ENCODE measurements at places on chromosomes 16 and 17.

- no peak for DNase-seq
Observed at GRCh38 chr17:49370971-49371834, 9.2 kb upstream of the ZNF652 start.

DNA sequence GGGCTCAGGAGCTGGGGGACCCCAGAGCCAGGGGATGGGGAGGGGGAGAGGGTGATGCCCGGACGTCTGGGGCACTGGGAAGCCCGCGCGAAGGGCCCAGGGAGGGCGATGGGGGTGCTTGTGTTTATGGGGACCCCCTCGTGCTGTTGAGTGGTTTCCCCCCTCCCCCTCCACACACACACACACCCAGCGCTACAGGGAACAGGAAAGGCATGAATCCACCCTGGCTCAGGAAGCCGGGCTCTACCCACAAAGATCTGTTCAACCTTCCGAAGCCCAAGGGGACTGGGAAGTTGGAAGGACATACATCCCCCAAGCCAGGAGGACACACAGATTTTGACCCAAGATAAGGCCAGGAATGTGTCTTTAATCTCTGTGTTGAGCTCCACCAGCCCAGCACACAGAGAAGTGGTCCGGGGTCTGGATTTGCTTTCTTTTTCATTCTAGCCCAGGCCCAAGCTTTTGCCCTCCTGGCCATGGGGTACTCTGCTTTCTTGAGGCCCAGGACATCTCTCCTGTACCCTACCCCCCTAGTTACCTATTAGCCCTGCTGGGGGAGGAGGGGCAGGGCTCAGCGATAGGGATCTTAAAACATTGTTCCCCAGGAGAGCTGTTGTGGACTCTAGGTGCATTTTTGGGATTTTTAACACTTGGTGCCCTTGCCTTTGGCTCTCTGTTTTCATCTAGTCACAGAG, 1.2 kb downstream of the UBALD2 start:
- no peak for DNase-seq

- no peak for DNase-seq
Observed at GRCh38 chr17:7549401-7550055, 670 bp downstream of the TNFSF12 start.

DNA sequence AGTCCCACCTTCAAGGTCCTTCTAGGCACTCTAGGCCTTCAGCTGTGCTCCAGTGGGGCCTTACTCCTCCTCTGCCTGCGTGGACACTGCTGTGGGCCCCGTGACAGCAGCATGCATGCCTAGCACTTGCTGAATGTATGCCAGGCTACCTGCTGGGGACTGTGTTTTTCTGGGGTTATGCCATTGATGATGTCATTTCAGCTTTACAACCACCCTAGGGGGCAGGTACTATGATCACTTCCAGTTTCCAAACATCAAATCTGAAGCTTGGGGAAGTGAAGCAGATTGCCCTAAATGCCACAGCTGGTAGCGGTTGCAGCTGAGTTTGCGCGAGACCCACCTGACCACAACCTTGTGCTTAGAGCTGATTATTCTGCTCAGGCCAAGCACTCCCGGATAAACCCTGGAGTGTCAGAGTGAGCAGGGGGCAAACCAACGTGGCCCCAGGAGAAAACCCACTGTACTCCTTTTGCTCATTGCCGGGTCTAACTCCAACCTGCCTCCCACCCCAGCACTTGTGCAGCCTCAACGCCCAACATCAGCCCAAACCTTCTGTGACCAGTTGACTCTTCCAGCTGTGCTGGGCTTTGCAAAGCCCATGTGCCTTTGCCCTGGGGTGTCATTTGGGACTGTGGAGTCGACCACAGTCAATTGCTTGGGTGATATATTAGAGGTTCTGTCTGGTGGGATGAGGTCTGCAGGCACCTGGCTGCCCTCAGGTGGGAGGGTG, 168.4 kb downstream of the ENGASE start:
- no peak for DNase-seq

DNA sequence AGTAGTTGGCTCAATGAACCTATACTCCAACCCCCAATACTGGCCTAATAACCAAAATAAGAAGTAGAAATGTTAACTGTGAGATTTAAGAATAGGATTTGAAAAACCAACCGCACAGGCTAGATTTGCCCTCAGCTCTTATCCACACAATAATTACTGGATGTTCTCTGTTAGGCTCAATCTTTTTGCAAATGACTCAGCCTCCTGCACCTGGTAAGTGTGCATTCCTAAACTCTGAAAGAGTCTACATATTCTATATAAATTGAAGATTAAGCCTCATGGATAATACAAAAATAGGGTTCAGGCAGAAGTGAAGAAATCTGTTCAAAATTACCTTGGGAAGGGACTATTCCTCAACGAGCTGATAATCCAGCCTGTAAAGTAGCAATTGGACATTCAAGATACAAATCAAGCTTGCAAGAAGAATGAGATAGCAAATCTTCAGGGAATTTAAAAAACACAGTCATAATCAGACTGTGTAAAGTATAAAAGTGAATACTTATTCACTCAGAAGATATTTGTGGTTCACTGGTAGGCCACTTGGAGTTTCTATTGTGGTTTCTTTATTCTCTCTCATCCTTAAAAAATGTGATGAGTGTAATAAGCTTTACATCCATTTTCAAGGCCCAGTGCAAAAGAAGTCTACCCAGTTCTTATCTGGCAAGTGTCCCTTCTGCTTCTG, 931.9 kb upstream of the SOX9 start:
- DNase-seq, result no peak

GRCh38 chr16:5549802-5550201, 452.2 kb upstream of the EEF2KMT start:
- no peak for DNase-seq
